T-helper 9 cell (primary cell): ENCODE measurements at places on chromosomes 7 and 10.
A peak's percentile ranks its signal among the peaks of the same experiment; 100 is the strongest.

DNA sequence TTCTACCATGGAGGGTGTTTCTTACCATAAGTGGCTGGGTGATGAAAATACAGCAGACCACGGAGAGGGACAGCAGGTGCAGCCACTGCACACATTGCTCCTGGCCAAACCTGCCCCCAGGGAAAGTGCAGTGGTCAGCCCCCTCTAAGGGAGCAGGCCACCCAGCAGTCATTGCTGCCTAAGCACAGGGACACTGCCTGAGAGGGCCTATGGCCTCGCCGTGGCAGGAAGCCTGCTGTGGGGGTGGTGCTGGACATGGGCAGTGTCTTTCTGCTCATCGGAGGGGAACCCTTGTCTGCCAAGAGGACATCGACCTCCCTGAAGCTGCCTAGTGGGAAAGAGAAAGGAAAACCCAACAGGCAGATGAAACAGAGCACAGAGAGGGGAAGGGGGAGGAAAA is 118.3 kb downstream of the PKD1L1 start:
- no peak for DNase-seq

GRCh38 chr10:73209705-73210104 is 37.4 kb downstream of the DNAJC9 start:
- no peak for DNase-seq

GRCh38 chr10:113021268-113022040 is 71.4 kb downstream of the TCF7L2 start:
- no peak for DNase-seq

GRCh38 chr10:101441541-101442455 is 87.8 kb downstream of the BTRC start:
- DNase-seq, result no peak

DNA sequence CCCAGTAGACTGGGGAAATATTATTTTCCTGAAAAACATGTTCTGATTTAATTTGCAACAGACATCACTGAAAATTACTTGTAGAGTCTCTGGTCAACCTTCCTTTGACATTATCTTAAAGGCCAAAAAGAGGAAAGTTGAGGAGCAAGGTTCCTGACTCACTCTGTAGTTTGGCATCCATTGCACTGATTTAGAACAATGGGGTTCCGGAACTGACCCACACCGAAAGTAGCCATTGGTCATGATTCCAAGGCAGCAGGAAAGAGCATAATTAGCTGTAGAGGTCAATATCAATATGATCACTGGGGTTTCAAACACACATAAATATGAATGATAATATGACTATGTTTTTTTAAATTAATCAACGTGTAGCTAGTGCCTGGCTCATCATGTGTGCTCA is 65.8 kb downstream of the DNMBP start:
- no peak for DNase-seq

DNA sequence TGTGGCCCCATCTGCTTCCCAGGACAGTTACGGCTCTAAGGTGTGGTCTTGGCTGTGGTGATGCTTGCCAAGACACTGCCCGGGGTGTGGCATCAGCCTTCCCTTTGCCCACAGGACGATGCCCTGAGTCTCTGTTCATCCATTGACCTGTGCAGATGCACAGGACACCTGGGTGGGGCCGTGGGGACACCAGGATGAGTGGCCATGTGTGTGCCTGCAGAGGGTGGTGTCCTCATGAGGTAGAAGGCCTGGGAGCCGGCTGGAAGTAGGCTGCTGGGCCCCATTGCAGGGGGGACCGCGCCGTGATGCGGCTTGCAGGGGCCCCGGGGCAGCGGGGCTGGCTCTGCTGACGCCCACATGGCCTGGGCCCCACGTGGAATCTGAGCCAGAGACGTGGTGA is 22.4 kb upstream of the PWWP2B start:
- DNase-seq, result no peak

DNA sequence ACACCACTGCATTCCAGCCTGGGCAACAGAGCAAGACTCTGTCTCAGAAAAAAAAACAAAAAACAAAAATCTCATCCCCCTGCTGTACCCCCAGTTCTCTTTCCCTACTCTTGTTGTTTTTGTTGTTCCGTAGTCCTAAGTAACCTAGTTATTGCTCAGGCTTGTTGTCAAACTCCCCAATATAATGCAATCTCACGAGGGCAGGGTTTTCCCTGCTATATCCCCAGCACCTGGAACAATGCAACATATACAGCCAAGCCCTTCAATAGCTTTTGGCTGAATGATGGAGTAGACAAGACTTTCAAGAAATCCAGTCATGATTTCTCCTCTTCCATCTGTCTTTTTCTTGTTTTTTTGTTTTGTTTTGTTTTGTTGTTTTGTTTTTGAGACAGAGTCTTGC is 10.2 kb downstream of the ACSL5 start:
- no peak for DNase-seq

GRCh38 chr10:5293691-5294550 is 70.8 kb upstream of the UCN3 start:
- DNase-seq, result peak; percentile 58

DNA sequence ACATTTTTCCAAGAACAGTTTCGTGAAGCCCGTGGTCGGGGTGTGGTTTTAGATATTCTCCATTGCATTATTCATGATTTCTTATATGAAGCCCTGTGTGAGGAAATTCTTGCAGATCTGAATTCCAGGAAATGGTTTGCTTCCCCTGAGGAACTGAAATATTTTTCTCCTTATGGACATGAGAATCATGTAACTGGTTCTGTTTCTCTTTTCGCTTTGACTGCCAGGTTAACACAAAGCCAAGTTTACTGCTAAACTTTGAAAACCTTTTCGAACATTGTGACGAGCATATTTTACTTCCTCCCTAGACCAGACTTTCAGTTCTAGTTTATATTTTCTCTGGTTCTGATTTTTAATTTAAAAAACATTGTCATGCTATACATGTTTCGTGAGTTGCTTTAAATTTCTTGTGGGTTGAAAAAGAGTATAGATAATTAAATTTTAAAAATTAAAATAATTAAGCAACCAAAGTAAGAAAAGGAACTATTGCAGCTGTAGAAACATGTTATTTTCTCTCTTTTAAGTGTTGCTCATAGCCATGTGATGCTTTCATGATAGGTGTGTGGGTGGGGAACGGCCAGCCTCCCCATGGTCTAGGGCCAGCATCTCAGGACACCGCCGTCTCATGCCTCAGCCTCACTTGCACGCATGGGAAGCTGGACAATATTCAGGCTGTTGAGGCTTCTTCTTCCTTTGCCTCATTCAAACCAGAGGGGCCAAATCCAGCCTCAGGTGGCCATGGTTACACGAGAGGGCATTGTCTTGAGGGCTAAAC is 97.1 kb downstream of the CREB5 start:
- DNase-seq, result no peak
